ENCODE measurements at places on chromosomes 11 and 22.

DNA sequence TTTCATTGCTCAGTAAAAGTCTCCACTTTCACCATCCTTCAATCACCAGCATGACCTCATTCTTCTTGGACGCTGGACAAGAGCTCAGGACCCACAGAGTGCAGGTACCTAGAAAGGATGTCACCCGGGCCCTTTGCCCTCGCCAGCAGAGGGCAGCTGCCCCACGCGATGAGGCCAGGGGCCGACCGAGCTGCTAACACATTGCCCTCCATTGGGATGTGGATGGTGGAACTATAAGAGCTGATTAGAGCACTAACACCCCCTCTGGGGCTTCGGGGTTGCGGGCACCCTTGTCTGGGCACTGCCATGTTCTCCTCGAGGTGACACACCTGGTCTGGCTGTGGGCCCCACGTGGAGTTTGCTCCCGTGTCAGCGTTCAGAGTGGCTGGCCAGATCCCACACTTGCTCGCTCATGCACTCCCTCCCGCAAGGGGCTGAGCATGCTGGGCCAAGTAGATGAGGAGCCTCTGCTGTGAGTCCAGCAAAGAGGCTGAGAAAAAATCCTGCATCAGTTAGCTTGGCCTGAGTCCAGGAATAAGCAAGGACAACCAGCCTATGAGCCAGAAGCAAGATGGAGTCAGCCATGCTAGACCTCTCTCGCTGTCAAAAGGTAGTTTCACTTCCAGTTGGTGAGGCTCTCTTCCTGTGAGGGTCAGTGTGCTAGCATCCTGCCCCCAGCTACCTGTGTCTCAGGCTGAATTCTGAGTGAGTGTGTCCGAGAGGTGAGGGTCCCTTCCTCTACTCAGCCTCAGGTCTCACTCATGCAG is 9.8 kb downstream of the KRTAP5-6 start:
- DNase-seq: no peak

GRCh38 chr22:50040717-50041116 is 17.4 kb downstream of the TTLL8 start:
- DNase-seq: no peak

DNA sequence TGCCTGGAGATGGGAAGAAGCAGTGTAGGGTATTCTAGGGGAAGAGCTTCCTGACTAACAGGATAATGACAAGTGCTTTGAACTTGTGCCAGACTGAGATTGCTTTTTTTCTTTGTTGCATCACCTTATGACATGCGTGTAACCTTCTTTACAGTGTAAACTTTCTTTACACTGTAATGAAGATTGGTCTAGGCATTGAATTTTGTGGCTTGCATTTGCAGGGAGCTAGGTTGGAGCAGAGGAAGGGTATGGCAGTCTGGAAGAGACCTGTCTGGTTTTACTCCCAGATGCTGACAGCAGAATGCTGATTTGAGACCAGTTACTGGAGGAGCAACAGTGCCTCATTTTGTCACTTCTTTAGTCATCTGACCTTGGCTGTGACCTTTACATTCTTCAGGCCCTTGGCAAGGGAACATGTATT is 5.6 kb downstream of the DDB2 start:
- DNase-seq: no peak

DNA sequence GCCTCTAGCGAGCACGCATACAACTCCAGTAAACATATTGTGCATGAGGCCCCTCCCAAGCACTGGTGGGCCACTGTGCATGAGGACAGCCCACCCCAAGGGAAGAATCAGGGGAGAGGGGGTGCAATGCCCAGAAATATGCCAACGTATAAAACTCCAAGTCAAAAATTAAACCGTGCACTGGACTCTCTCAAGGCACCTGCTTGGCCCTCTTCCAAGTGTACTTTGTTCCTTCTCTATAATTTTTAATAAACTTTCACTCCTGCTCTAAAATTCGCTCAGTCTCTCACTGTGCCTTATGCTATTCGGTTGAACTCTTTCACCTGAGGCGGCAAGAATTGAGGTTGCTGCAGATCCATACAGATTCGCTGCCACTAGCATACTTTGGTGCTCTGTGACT is 465.3 kb upstream of the TENM4 start:
- DNase-seq: no peak

DNA sequence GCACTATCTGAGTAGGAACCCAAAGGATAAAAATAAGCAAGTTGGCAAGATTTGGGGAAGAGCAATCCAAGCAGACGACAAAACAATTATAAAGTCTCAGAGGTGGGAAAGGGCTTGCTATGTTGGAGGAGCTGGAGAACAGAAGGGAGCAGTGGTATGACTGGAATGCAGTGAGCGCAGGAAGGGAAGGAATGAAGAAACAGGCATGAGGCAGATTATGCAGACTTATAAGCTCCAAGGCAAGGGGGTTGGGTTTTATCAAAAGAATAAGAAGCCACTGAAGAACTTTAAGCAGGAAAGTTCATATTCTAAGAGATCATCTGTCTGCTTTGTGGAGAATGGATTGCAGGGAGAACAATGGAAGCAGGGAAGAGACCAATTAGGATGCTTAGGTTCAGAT is 31.7 kb downstream of the PGM2L1 start:
- DNase-seq: no peak

- no peak for DNase-seq
Observed at GRCh38 chr11:102712137-102712536, 6.6 kb upstream of the MMP27 start.

Measured in endothelial cell (in vitro differentiated cells).